Upper lobe of right lung (tissue), 1 donor: ENCODE measurements at places on chromosomes 12 and 14. TPM values are rescaled to one million over a fixed set of nuclear protein-coding genes. Genes with fewer than 3 reads are reported as not detected.

Gene GALNT6
- 16.6 TPM for total RNA-seq

Gene KCNMB4
- 6.0 TPM for total RNA-seq

Gene CMTM5
- total RNA-seq, result 0.96 TPM

Gene KCNH3
- 0.90 TPM for total RNA-seq

Gene GPR132
- 6.7 TPM for total RNA-seq

Gene BDKRB1
- not detected for total RNA-seq

Gene CLEC6A
- total RNA-seq, result 2.0 TPM

Gene RILPL1
- 17.9 TPM for total RNA-seq

Gene CLEC2D
- total RNA-seq, result 12.9 TPM

Gene PROX2
- not detected for total RNA-seq

Gene ADCY6
- total RNA-seq, result 42.9 TPM

Gene CATSPERB
- 3.0 TPM for total RNA-seq

Gene POTEM
- total RNA-seq, result not detected

Gene LRFN5
- total RNA-seq, result 1.0 TPM

Gene FBRSL1
- total RNA-seq, result 49.5 TPM

Gene PKP2
- 1.9 TPM for total RNA-seq

Gene ZNF891
- total RNA-seq, result 2.4 TPM

Gene DHRS2
- total RNA-seq, result 0.61 TPM

Gene LMO3
- total RNA-seq, result 170 TPM

Gene SLC39A9
- 55.6 TPM for total RNA-seq

Gene TNFRSF1A
- total RNA-seq, result 185 TPM

Gene GYS2
- not detected for total RNA-seq

DNA sequence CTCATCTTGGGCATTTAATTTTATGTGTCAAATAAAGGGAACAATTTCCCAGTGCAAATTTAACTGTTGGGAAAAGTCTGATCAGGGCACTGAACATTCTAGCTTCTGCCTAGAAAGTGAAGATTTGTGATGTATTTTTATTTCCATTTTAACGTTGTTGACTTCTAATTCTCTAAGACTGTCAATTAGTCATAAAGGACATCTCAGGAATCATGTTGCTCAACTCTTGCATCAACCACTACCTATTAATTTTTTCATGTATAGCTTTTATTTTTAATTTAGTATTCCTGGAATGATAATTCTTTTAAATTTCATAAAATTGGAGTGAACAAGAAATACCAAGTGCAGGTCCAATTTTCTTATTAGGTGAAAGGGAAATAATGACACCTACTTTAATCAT is 87.9 kb upstream of the METAP2 start:
- no peak for DNase-seq

DNA sequence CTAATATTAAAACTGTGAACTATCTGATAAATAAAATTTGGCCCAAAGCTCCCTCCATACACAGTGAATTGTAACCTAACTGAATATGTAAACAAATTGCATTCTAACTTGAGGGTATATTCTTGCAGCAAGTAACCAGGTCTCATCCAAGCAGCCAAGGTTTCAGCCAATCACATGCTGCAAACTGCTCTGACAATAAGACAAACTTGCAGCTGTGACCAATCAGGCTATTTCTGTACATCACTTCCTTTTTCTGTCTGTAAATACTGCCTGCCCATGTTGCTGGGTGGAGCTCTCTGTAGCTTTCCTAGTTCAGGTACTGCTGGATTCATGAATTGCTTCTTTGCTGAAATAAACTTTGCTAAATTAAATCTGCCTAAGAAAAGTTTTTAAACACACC is 499.0 kb downstream of the GALC start:
- DNase-seq, result no peak

- no peak for DNase-seq
These were observed 19.9 kb downstream of the MAP3K12 start for GRCh38 chr12:53479331-53479730.

GRCh38 chr14:83433618-83434017 is 1900.0 kb upstream of the SEL1L start:
- no peak for DNase-seq

DNA sequence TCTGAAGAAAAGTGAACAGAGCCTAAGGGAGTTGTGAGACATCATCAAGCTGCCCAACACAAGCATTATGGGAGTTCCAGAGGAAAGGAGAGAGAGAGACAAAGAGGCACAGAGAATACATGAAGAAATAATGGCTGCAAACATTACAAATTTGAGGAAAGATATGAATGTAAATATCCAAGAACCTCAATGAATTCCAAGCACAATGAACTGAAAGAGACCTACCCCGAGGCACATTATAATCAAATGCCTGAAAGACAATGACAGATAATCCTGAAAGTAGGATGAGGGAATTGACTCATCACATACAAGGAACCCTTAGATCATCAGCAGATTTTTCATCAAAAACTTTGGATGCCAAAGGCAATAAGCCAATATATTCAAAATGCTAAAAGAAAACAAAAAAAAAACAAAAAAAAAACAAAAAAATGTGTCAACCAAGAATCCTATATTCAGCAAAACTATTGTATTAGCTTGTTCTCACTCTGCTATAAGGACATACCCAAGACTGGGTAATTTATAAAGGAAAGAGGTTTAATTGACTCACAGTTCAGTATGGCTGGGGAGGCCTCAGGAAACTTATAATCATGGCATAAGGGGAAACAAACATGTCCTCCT is 37.8 kb downstream of the BCL2L14 start:
- no peak for DNase-seq

- no peak for DNase-seq
These were observed 201.6 kb upstream of the NUDT4 start for GRCh38 chr12:93176165-93176564.

- peak; percentile 74 for DNase-seq
These were observed 1.1 kb upstream of the YY1 start for GRCh38 chr14:100237735-100238418.

- DNase-seq, result no peak
These were observed 12.1 kb upstream of the BCDIN3D start for GRCh38 chr12:49854976-49855375.

GRCh38 chr14:91265404-91265803 is 20.9 kb upstream of the GPR68 start:
- no peak for DNase-seq

DNA sequence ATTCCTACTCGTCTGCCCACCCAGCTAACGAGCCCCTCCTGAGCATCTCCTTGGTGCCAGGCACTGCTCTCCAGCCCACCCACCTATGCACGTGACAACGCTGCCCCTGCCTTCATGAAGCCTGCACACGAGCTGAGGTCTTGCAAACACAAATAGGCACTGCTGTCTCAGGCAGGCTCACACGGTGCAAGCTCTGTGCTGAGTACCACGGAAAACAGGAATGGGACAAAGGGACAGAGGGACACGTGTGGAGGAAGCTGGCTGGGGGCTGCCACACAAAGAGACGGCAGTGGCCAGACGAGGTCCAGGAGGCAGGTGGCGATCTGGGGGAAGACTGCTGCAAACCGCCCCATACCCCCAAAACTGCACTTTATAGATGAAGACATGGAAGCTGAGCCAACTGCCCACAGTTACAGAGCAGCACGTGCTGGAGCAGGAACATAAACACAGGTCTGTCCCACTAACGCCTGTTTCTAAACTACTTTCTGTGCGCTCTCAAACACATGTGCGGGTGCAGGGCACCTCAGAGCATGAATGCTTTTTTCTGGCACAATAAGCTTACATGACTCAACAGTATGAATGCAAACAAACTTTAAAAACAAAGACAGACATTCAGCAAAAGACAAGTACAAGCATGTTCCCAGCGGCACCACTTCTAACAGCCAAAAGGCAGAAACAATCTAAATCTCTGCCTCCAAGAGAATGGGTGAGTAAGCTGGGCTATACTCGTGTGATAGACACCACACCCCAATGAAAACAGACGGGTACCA is 64.5 kb downstream of the AMN start:
- DNase-seq, result no peak

DNA sequence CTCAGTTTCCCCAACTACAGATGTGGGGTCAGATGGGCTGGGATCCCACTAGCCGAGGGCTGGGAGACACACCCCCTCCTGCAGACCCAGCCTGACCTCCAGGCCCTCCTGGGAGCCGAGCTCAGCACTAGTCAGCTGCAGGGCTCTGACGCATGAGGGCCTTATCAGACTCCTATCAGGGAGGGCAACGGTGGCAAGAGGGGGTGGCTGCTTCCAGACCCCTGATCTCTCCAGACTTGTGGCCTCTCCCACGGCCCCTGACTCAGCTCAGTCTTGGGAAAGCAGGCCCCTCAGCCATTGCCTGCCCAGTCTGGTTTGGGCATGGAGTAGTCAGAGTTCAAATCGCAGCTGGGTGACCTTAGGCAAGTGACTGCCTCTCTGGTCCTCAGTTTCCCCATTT is 2.5 kb downstream of the RASAL1 start:
- DNase-seq, result no peak

- DNase-seq, result no peak
These were observed 43.7 kb downstream of the DUSP16 start for GRCh38 chr12:12518919-12519318.

- no peak for DNase-seq
These were observed 108.5 kb upstream of the TMEM260 start for GRCh38 chr14:56471056-56471455.

DNA sequence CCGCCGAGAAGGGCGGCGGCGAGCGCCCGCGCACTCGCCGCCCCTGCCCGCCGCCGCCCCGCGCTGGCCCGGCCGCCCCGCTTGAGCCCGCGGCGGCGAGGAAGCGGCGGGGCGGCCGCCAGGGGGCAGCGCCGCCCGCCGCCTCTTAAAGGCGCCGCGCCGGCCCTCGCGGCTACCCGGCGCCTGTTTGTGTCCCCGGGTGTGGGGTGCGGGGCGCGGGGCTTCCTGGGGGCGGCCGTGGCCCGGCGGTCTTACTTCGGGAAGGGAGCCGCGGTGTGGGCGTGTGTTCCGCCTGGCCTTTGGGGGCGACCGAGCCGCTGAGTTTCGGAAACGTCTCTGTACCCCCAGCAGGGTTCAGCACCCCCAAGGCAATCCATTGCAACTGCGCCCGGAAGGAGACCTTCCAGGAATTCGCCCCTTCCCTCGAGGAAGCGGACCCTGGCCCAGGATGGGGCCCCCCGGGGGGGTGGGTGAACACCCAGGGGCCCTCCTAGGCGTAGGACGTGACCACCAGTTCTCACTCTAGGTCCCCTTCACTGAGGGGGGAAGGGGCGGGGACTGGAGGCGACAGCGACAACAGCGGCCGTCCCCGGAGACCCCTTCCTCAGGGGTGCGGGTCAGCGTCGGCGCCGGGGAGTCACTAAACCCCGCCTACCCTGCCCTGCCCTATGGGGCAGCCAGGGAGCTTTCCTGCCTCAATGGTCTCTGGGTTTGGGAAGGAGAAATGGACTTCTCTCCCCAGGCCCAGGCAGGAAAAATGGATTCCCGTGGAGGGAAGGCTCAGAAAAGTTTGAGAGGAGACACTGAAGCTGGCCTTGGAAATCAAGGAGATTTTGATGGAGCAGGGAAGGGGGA is at the start of gene ITPK1:
ITPK1 (minus strand) TSS at position 105 of the 855 bp plus-strand sequence. CDS start 762 bp downstream, outside the sequence.
- DNase-seq, result peak; percentile 86

GRCh38 chr12:27105746-27106536 is 23.6 kb upstream of the C12orf71 start:
- DNase-seq, result no peak

DNA sequence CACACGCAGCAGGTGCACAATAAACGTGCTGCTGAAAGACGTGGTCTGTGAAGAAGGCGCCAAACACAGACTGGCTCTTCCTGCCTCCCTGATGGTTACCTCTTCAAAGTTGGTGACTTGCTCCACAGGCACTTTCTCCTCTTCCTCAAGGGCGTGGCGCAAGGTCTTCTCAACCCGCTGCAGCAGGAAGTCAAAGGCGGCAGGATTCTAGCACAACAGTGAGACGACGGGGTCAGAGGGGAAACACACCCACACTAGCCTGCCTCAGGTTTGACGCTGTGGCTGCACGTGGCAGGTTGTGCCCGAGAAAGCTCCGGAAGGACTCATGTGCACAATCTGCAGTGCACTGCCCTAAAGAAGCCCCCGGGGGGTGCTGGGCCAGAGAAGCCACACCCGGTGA is 15.0 kb downstream of the POLE start:
- no peak for DNase-seq

- no peak for DNase-seq
These were observed 3.0 kb downstream of the GALNT6 start for GRCh38 chr12:51388069-51388799.

DNA sequence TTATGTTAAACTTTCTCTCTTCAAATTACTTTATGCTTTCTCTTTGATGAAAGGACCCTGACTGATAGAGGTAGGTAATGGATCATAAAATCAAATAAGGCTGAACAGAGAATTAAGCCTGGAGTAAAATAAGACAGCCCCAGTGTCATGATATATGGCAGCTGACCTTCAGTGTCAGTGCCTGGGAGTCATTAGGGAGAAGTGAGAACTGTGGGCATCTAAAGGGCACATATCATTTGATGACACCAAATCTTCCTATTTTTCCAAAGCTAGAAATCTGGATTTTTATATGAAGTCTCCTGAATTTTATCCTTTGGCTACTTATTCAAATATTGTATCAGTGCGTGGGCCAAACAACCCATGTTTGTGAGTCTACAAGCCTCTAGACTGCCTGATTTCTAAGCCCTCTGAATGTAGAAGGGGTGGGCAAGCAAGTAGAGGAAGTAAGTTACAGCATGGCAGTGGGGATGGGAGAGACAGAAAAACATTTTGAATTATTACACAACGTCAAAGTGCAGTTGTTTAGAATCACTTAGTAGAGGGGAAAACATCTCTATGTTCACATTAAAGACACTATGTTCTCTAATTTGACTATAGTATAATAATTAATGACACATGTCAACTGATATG is 10.0 kb downstream of the SLC39A9 start:
- DNase-seq, result no peak

DNA sequence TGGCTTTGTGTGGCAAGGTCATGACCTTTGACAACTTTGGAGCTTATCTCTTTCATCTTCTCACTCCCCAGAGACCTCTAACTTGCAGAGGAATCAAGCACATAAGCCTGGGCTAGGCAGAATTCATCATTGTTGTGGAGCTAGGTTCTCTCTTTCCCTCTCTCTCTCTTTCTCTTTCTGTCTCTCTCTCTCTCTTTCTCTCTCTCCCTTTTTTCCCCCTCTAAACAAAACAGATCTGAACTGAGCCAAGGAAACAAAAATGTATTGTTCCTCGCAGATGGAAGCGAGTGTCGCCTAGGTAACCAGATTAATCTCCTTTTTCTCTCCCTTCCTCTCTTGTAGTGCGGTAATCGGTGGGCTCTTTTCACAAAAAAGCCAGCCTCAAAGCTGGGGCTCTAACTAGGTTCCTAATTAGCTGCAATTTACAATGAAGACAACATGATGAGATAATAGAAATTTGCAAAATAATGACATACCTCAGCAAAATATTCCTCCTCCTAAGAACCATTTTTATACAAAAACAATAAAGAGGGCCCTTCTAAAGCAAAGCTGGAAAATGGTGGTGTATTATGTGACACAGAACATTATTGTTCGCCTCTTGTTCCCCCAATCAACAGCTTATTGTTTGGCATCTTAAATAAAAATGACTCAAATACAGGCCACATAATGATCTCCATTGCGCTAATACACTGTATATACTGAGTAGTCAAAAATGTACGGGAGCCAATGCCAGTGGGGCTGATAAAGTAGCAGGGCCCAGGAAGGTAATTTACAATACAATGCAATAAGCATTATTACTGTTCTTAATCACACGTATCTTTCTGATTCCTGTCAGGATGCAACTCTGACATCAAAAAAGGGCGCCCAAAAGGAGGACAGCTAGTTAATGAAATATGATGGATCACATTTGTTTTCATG is 65.7 kb upstream of the SOX5 start:
- no peak for DNase-seq

- no peak for DNase-seq
These were observed 462 bp upstream of the ETNK1 start for GRCh38 chr12:22624548-22624869.
